ENCODE measurements at places on chromosomes 13 and 19.
A peak's percentile ranks its signal among the peaks of the same experiment; 100 is the strongest.

DNA sequence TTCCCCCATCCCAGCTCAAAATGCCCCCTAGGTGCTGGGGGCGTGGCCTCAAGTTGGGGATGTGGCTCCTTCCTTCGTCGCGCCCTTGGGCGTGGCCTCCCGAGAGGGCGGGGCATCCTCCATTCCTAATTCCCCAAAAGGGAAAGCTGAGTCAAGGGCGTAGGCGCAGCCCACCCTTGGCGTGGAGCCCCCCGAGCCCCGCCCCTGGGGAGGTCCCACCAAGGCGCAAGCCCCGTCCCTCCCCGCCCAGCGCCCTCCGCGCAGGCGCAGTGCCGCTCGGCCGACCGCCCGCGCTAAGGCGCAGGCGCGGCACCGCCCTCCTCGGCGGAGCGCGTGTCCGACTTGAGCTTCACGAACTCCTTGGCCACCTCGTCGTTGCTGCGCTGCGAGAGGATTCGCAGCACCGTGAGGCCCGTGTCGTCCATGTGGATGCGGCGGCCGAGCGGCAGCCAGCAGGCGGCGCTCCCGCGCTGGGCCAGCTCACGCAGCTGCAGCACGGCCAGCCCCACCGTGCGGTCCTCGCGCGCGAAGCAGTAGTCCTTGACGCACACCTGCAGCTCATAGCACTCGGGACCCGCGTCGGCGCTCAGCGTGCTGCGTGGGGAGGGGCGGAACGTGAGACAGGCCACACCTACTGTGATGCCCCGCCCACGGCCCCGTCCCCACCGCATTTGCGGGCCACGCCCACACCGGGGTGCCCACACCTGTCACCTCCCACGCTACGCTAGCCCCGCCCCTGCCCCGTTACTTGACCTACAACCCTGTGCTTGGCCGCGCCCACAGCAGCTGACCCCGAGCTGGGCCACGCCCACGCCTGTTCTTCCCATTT lies 50.5 kb downstream of the COLGALT1 start:
- DNase-seq: no peak

DNA sequence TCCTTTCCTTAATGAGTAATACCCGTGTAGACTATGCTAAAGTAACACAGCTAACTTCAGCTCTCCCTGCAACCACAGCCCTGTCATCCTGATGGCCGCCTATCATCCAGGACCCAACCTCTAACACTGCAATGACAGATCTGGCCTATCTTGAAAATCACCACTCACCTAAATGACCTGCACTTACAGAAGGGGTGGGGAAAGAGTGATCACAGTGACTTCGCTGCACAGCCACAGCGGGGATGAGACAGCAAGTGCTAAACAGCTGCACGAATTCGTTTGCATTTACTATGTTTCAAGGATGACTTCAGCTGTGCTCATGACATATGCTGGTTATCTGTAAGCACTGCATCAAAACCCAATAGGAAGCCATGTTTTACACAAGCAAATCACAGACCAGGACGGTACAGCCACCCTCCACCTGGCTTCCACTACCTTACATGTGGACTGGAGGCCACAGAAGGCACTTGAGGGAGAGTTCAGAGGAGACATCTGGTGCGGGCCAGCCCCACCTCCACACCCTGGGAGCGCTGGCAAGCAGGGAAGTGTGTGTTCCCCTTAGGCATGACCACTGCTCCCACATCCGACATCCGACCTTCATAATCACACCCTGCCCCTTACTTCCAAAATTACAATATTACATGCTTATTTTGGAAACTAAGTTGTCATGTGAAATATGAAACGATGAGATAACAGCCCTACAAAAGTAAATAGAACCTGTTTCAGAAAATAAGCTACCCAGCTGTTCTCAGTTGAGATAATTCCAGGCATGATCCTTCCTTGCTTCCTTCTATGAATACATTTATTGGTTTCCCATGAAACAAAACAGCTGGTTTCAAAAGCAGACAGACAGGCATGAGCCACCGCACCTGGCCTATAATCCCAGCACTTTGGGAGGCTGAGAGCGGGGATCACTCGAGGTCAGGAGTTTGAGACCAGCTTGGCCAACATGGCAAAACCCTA lies 95.7 kb downstream of the STK24 start:
- no peak for DNase-seq

- DNase-seq: no peak
Measured at GRCh38 chr19:30999726-31000125, 349.5 kb downstream of the TSHZ3 start.

GRCh38 chr19:38545596-38545995 lies 72.2 kb downstream of the MAP4K1 start:
- no peak for DNase-seq

GRCh38 chr13:42189061-42189460 lies 82.9 kb upstream of the AKAP11 start:
- no peak for DNase-seq

DNA sequence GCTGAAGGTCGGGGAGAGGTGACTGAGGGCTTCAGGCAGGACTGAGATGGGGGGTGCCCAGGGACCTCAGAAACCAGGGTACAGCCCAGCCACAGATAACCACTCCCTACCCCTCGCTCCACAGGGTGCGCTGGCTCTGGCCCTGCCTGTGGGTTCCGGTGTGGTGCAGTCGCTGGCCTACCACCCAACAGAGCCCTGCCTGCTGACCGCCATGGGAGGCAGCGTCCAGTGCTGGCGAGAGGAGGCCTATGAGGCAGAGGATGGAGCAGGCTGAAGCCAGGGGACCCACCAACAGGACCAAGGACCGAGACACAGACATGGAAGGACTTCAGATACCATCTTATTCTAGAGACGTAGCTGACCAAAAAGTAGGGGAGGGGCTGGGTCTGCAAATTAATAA lies 6.3 kb downstream of the DHPS start:
- no peak for DNase-seq

DNA sequence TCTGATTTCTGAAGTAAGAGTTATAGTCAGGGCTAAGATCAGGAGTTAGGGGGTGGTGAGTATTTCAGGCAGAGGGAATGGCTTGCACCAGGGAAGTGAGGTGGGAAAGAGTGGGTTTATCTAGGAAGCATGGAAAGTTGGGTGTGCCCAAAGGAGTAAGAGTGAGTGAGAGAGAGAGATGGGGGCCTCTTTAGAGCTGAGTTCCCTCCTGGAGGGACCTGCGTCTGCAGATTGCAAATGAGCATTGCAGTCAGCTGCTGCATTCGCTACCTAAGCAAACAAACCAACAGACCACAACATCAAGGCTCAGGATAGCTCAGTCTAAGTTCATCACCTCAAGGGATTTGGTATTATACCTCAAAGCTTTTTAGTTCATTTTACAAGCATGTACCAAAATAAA lies 405.8 kb downstream of the FGF9 start:
- peak; percentile 65 for DNase-seq

- no peak for DNase-seq
Measured at GRCh38 chr19:5968431-5969373, 9.2 kb downstream of the RANBP3 start.
